Esophagus squamous epithelium (tissue), 5 donors: ENCODE measurements at places on chromosomes 4 and X. TPM values are rescaled to one million over a fixed set of nuclear protein-coding genes. Genes with fewer than 3 reads are reported as not detected.
A peak's percentile ranks its signal among the peaks of the same experiment; 100 is the strongest.

SOWAHD gene
- total RNA-seq: 0.38 TPM

RTL5 gene
- 0.08 TPM for total RNA-seq

NEUROG2 gene
- total RNA-seq: not detected

WFS1 gene
- total RNA-seq: 6.5 TPM

BMP3 gene
- total RNA-seq: not detected

ITIH6 gene
- not detected for total RNA-seq

ATP10D gene
- total RNA-seq: 31.5 TPM

ERVMER34-1 gene
- 1.5 TPM for total RNA-seq

FAT4 gene
- total RNA-seq: 3.8 TPM

HPSE gene
- total RNA-seq: 3.6 TPM

GABRB1 gene
- not detected for total RNA-seq

ARHGAP6 gene
- total RNA-seq: 9.5 TPM

DNA sequence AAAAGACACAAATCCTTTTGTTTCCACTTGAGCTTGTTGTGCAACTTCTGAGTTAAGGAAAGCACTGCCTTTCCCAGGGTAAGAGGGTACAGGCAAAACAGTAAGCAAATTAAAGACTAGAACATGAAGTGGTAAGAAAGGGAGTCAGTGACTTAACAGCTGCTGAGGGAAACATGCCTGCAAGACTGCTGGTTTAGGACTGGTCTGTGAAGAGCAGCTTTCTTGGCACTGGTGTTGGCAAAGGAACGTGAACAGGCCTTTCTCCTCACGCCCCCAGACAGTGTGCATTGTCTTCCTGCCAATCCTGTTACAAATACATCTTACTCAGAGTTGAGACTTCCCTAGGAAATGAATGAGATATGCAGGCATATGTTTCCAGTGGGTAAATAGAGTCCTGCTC lies 2.6 kb downstream of the LHFPL1 start:
- no peaks in the 10 kb centered on the region for H3K27me3 ChIP-seq
- no peaks in the 10 kb centered on the region for H3K4me1 ChIP-seq
- H3K27ac ChIP-seq: no peak overlapping the region
- no peak for DNase-seq

GRCh38 chr4:59666645-59667044 lies 1533.5 kb upstream of the ADGRL3 start:
- H3K27ac ChIP-seq: no peak overlapping the region
- H3K4me3 ChIP-seq: no peak overlapping the region
- no peaks in the 10 kb centered on the region for H3K27me3 ChIP-seq
- H3K36me3 ChIP-seq: no peaks in the 10 kb centered on the region

- no peak overlapping the region for H3K27ac ChIP-seq
- no peak overlapping the region for H3K4me3 ChIP-seq
- DNase-seq: no peak
- H3K4me1 ChIP-seq: no peaks in the 10 kb centered on the region
Measured at GRCh38 chr4:40087799-40088366, 31.2 kb downstream of the N4BP2 start.

- peaks cover 15% of the 10 kb centered on the region for H3K4me1 ChIP-seq
- peak overlapping the region; percentile 92 for H3K4me3 ChIP-seq
- H3K27ac ChIP-seq: no peak overlapping the region
Measured at GRCh38 chrX:53421125-53421524, 1.3 kb downstream of the SMC1A start.

DNA sequence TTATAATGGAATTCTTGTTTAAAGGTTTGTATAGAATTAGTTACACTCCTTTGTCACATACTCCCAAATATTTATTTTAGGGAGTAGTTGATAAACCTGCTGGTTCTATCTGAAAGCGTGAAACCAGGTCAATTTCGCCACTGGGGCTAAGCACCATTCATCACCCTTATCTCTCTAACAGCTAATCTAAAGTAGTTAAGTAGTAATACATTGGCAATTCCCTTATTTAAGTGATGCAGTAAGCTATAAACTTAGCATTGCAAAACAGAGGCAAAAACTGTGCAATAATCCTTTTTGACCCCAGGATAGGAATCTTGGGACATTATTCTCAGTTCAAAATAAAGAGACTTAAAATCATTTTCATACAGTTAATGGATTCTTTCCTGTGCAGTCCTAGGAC lies 33.7 kb upstream of the PTPN13 start:
- H3K27me3 ChIP-seq: no peaks in the 10 kb centered on the region
- H3K27ac ChIP-seq: no peak overlapping the region
- no peaks in the 10 kb centered on the region for H3K36me3 ChIP-seq
- DNase-seq: no peak
- no peaks in the 10 kb centered on the region for H3K4me1 ChIP-seq

- peaks cover 10% of the 10 kb centered on the region for H3K4me1 ChIP-seq
- H3K36me3 ChIP-seq: no peaks in the 10 kb centered on the region
- no peak overlapping the region for H3K27ac ChIP-seq
- DNase-seq: no peak
- no peak overlapping the region for H3K4me3 ChIP-seq
- no peaks in the 10 kb centered on the region for H3K27me3 ChIP-seq
Measured at GRCh38 chr4:173264245-173264644, 69.9 kb downstream of the HMGB2 start.

GRCh38 chr4:76447393-76447851 lies 12.4 kb downstream of the SHROOM3 start:
- no peaks in the 10 kb centered on the region for H3K27me3 ChIP-seq
- H3K4me3 ChIP-seq: no peak overlapping the region
- no peaks in the 10 kb centered on the region for H3K36me3 ChIP-seq
- no peak for DNase-seq
- no peak overlapping the region for H3K27ac ChIP-seq
- no peaks in the 10 kb centered on the region for H3K4me1 ChIP-seq

DNA sequence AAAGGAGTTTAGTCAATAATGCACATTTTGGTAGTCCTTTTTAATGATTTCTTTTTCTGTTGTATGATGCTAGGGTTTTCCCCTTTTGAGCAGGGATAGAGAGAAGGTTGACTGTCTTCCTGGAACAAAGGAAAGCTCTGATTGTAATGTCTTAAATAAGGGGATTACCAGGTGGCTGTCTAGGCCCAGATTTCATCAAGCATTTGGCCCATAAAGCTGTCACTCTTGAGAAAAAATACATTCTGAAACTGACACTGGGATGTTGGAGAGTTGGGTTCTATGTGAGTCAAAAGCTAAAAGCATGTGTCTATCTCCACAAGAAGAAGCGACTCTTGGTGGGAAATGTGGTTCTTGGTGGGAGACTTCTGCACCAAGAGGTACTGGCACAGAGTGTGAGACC lies 26.4 kb downstream of the KIAA1210 start:
- no peak overlapping the region for H3K4me3 ChIP-seq
- H3K4me1 ChIP-seq: no peaks in the 10 kb centered on the region
- H3K27ac ChIP-seq: no peak overlapping the region
- DNase-seq: no peak
- H3K27me3 ChIP-seq: no peaks in the 10 kb centered on the region

- DNase-seq: no peak
- no peaks in the 10 kb centered on the region for H3K27me3 ChIP-seq
- H3K4me3 ChIP-seq: no peak overlapping the region
- H3K4me1 ChIP-seq: no peaks in the 10 kb centered on the region
- H3K27ac ChIP-seq: no peak overlapping the region
Measured at GRCh38 chrX:105653891-105654290, 168.4 kb upstream of the NRK start.

- no peaks in the 10 kb centered on the region for H3K27me3 ChIP-seq
- H3K4me3 ChIP-seq: no peak overlapping the region
- H3K27ac ChIP-seq: no peak overlapping the region
Measured at GRCh38 chr4:165668694-165669093, 204.3 kb upstream of the TLL1 start.

- no peak for DNase-seq
- no peak overlapping the region for H3K4me3 ChIP-seq
- H3K27ac ChIP-seq: no peak overlapping the region
- no peaks in the 10 kb centered on the region for H3K36me3 ChIP-seq
- H3K4me1 ChIP-seq: no peaks in the 10 kb centered on the region
Measured at GRCh38 chr4:62235911-62236310, 1035.8 kb downstream of the ADGRL3 start.

DNA sequence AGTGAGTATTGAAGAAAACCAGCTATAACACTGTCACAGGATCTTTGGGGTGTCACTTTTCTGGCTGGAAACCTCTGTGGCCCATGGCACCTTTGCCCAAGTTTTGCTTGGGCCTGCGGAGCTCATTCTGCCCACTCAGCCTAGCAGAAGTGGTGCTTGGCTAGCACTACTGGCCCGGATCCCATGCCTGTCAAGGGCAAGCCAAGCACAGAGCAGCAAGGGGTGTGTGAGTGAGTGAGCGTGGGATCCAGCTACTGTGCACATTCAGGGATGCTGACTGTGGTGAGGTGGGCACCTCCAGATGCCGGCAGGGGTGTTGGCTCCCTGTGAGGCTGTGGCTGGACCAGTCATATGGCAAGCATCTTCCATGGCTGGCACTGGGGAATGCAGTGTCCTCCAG lies 55.4 kb upstream of the RASGEF1B start:
- H3K4me3 ChIP-seq: no peak overlapping the region
- no peaks in the 10 kb centered on the region for H3K27me3 ChIP-seq
- H3K4me1 ChIP-seq: no peaks in the 10 kb centered on the region
- H3K36me3 ChIP-seq: no peaks in the 10 kb centered on the region
- DNase-seq: no peak

- H3K27me3 ChIP-seq: no peaks in the 10 kb centered on the region
- no peak overlapping the region for H3K4me3 ChIP-seq
- H3K4me1 ChIP-seq: no peaks in the 10 kb centered on the region
- H3K27ac ChIP-seq: no peak overlapping the region
- no peaks in the 10 kb centered on the region for H3K36me3 ChIP-seq
- DNase-seq: no peak
Measured at GRCh38 chrX:74187211-74187610, 116.8 kb upstream of the ZCCHC13 start.

GRCh38 chr4:121648516-121648915 lies 48.3 kb downstream of the ANXA5 start:
- no peak overlapping the region for H3K27ac ChIP-seq
- no peak for DNase-seq

DNA sequence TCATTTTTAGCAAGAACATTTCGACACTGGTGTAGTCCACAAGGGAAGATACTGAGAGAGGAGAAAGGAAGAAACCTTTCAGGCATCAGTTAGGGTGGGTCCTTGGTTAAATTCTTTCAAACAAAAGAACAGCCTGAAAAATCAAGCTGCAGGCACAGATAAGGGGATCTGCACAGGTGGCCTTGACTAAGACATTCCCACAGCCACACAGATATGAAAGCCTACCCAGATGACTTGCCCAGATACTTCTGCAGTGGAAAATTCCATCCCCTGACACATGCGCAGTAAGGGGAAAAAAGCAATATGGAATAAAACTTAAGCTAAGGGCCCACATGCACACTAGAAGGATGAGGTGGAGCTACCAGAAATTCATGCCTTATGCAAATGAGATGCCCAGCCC lies 8.9 kb upstream of the TMEM165 start:
- no peak for DNase-seq
- H3K4me1 ChIP-seq: no peaks in the 10 kb centered on the region
- no peak overlapping the region for H3K27ac ChIP-seq
- no peaks in the 10 kb centered on the region for H3K36me3 ChIP-seq
- H3K27me3 ChIP-seq: no peaks in the 10 kb centered on the region

DNA sequence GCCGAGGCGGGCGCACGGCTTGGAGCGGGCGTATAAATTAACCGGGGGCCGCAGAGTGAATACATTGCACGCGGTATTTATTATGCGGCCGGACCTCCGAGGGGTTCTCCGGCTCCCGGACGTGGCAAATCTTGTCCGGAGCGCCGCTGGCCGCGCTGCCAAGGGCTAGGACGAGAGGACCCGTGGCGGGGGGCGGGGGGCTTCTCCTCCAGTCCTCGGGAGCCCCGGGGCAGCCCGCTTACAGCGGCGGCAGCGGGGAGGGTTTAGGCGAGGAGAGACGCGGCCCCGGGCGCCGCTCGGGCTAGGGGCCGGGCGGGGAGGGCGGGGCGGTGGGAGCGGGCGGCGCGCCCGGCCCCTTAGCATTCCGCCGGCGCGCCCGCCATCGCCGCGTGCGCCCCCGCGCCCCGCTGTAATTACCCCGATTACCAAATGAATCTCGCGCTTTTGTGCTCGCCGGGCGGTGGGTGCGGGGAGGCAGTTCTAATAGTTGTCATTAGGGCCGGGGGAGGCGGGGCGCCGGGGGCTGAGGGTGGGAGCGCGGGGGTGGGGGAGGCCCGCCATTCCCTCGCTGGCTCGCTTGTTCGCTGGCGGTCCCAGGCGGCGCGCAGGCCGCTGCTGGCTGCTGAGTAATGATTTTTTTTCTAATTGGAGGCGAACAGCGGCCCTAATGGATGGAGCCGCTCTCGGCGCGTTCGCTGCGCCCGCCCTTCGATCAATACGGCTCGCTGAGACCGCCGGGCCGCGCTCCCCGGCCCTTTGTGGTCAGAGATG lies 276.6 kb downstream of the BCOR start:
- DNase-seq: no peak
- H3K27me3 ChIP-seq: no peaks in the 10 kb centered on the region
- no peak overlapping the region for H3K27ac ChIP-seq
- no peaks in the 10 kb centered on the region for H3K4me1 ChIP-seq

- no peaks in the 10 kb centered on the region for H3K27me3 ChIP-seq
- H3K36me3 ChIP-seq: no peaks in the 10 kb centered on the region
- H3K4me3 ChIP-seq: no peak overlapping the region
- H3K4me1 ChIP-seq: no peaks in the 10 kb centered on the region
Measured at GRCh38 chrX:100424012-100424411, 13.9 kb upstream of the PCDH19 start.
